ENCODE measurements at places on chromosomes 2 and 18.

DNA sequence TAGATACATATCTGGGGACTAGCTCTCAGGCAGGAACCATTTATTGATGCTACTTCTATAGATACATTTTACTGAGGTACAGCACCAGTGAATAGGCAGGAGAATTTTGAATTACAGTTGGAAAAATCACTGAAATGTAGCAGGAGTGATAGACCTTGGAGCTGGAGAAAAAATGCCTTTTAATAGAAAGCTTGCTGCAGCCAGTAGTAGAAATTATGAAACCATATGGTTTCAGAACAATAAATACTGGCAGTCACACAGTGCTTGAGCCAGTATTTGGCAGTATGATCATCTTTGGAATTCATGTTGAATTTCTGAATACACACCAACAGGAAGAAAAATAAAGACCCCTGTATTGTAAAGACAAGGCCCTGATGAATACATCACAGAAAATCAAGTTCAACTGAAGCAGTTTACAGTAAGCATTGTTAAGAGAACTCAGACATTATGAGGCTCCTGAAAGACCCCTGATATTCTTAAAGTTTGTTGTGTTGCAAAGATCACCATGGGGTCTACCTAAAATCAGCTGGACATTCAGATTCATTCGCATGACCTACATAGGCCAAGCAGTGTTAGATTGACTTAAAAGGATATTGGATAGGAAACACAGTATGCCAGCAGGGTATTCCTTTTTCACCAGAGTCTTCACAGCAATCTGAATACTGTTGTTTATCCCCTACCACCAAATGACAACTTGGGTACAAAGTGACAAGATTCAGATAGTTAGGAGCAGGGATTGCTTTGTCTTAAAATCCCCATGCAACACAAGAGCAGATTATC, 139.0 kb downstream of the EHBP1 start:
- DNase-seq = no peak

- no peak for DNase-seq
Observed at GRCh38 chr2:39524061-39524460, 87.0 kb upstream of the MAP4K3 start.

GRCh38 chr2:213980883-213981282, 430.0 kb upstream of the VWC2L start:
- no peak for DNase-seq

GRCh38 chr2:126855606-126856005, 43.1 kb upstream of the TEX51 start:
- DNase-seq = no peak

Measured in CD4-positive, alpha-beta T cell treated with Interleukin-12 subunit alpha and Interleukin-12 subunit beta, for 1 hour (primary cell).